Fibroblast of skin of abdomen (primary cell): ENCODE measurements at places on chromosomes 11 and 22.

DNA sequence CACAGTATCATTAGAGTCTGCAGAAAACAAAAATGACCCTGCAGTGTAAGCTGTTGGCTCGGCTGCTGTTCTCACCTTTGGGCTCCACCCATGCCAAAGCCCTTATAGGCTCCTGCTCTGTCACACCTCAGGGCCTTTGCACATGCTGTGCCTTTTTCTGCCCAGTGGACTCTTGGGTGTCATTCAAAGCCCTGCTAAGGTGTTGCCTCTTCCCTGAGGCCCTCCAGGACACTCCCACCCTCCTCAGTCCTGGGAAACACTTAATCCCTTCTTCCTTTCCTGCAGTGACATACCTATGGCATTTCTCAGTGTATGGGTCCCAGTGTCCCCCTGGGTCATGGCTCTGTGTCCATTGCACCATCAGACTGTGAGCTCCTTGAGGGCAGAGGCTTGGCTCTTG is 29.1 kb upstream of the CACNG2 start:
- no peak for DNase-seq

DNA sequence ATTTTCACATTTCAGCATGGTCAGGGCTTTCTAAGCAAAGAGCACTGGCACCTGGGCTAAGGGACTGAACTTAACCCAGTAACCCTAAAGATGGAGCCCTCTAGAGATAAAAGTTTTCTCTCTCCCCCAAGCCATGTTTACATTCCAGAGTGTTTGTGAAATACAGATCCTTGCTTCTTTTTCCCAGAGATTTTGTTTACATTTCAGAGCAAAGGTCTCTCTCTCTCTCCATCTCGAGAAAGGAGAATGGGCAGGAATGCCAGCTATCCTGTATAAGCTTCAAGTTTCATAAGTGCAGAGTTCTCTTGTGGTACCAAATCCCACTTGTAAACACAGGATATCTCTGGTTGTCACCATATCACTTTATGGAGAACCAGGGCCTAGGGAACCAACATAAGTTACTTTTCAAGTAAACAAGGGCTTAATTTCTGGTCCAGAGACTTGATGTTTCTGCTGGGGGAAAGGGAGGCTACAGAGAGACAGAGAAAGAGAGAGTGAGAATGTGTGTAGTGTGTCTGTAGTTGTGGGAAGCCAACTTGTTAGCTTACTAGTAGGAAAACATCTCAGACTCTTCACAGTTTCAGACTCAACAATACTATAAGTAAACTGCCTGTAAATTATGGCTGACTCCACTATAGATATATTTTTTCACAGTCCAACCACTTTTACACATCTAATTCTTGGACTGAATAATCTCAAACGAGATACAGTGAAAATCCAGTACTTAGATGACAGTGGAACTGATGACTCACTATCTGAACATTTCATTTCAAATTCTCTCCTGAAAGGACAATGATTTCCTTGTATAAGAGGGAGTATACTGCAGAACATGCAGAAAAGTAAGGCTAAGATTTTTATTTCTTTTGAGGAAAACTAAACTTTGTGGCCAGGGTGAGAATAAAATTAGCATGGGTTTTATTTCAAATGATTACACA is 76.2 kb downstream of the ARHGAP32 start:
- DNase-seq = peak; percentile 53

GRCh38 chr11:88631497-88631896 is 294.0 kb upstream of the CTSC start:
- DNase-seq = peak; percentile 28

DNA sequence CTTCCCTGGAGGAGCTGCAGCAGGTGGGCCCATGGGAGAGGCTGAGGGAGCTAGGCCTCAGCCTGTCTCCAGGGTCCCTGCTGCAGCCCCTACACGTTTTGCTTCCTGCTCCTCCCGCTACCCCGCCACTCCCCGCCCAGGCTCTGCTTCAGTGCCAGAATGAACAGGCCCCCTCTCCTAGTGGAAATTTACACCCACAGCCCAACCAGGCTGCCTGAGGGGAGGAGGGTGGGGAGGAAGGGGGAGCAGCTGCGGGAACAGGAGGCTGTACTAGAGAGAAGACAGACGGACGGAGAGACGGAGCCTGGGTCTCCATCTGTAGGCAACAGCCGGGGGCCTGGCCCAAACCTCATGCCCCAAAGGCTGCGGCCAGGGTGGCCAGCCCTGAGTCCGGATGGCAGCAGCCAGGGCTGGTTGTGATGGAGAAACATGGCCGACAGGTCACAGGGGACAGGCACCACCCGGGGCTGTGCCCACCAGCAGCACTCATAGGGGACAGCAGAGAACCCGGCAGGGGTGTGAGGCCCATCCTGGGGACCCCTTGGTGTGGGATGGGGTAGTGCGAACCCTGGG is 20.6 kb downstream of the FLRT1 start:
- DNase-seq = no peak

GRCh38 chr11:17412488-17413180 is 24.2 kb upstream of the KCNJ11 start:
- DNase-seq = no peak
